ENCODE measurements at places on chromosomes 5 and 9. TPM values are rescaled to one million over a fixed set of nuclear protein-coding genes. Genes with fewer than 3 reads are reported as not detected.

Gene TSLP
- total RNA-seq = not detected

Gene C9orf152
- not detected for total RNA-seq

Gene ABCA1
- total RNA-seq = 28.5 TPM

Gene DIPK1B
- total RNA-seq = 26.9 TPM

Gene AIF1L
- total RNA-seq = 16.3 TPM

Gene LRRC19
- total RNA-seq = not detected

Gene DDX4
- total RNA-seq = 0.82 TPM

Measured in frontal cortex (tissue), 4 donors.